ENCODE measurements at places on chromosomes 2 and 18. TPM values are rescaled to one million over a fixed set of nuclear protein-coding genes. Genes with fewer than 3 reads are reported as not detected.
A peak's percentile ranks its signal among the peaks of the same experiment; 100 is the strongest.

Gene IAH1
- 38.7 TPM for total RNA-seq

DNA sequence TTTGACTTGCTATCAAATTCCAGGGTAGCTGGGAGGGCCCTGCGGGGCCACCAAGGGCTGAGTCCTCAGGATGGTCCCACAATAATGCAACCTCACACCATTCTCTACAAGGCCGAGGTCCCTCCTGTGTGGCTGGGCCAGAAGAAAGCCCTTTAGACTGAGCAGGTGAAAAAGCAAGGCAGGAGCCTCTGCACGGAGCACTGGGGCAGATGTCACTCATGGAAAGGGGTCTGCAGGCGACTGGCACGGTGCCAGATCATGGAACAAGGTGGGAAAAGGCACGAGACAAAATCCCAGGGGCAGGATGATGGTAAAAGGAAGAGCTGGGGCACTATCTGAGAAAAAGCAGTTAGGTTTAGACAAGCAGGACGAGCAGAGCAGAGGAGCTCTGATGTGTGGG, 16.1 kb downstream of the HJURP start:
- DNase-seq: no peak

DNA sequence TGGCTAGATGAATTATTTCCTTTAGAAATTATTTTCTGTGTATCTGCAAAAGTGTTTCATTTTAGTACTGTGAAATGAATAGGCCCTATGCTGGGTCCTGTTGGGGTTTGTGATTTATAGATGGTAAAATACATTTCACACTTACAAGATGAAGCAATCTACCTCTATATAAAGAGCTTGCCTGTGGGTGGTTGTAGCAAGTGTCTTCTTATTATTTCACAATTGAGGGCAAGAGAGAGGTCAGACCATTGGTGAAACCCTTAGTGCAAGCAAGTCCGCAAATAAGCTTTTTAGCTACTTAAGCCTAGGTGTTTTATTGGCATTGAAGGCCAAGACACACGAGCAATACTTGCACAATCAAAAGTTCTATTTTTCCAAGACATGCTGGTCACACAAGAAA, 153.1 kb downstream of the FMNL2 start:
- DNase-seq: no peak

GRCh38 chr2:51484605-51485004, 452.7 kb upstream of the NRXN1 start:
- DNase-seq: no peak

Gene PRSS56
- total RNA-seq: not detected

DNA sequence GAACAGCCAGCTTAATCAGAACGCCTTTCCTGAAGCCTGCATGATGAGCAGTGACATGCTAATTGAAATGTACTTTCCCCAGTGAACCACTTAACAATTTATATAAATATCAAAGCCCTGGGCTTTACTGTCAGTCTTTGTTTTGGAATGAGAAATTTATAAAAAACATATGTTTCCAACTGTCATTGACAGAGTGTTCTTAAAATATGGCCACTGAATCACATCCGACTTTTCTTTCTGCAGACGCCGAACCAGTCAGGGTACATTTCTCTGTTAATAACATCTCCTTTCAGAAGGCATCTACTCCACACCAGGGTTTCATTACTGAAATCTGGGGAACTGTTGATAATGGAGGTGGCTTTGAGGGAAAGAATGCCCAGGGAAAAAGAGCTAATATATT, 343.7 kb downstream of the INSIG2 start:
- DNase-seq: no peak

DNA sequence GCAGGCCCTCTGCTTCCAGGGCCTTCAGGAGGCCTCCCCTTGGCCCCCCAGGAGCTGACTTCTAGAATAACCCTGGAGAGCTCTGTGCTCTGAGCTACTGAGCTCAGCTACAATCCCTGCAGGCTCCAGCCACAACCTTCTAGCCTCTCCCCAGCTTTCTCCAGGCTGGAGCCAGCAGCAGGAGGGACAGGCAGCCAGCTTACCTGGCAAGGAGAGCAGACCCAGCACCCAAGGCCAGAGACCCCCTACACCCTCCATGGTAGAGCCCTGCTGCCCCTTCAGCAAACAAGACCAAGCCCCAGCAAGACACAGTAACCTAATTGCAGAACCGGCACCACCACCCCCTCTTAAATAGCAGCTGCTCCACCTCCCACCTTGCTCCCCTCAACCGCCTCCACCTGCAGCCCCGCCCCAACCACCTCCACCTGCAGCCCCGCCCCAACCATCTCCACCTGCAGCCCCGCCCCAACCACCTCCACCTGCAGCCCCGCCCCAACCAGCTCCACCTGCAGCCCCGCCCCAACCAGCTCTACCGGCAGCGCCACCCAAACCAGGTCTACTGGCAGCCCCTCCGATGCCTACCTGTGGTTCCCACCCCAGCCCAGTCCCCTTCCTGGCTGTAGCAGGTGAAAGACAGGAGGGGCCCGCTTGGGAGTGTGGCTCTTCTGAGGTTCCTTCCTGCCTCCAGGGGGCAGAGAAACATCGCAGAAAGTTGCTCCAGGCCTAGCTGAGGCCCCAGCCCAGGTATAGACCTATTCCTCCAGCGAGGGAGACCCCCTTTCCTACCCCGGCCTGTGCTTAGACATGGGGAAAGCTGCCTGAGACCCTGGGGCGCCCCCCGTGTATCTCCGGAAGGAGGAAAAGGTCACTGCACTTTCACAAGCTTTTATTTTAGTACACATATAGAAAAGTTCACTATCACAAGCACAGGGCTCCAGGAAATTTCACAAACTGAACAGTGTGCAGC, at the start of gene ASTL:
Gene ASTL (minus strand): TSS at position 324 of the 967 bp plus-strand sequence. CDS start 66 bp downstream, at position 258.
- no peak for DNase-seq

Gene SYT4
- 0.37 TPM for total RNA-seq

Gene SAG
- not detected for total RNA-seq

DNA sequence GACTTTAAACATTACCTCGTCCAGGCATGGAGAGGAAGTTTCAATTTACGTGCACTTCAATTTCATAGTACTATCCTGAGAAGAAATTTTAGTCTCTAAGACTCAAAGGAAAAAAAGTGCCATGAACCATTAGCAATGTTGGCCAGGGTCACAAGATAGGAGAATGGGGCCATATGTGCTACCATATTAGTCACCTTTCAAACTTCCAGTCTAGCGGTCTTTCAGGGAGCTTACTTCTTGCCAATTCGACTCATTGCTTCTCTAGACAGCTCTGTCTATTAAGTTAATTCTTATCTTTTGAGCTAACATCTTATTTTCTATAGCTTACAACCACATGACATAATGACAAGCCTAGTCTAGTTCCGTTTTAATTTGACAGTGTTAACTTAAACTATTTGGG, 129.1 kb downstream of the ANKRD44 start:
- DNase-seq: no peak

Gene SCYGR1
- total RNA-seq: not detected

Gene OR6B2
- total RNA-seq: not detected

- DNase-seq: no peak
Observed at GRCh38 chr18:1244397-1245122, 339.9 kb downstream of the ADCYAP1 start.

DNA sequence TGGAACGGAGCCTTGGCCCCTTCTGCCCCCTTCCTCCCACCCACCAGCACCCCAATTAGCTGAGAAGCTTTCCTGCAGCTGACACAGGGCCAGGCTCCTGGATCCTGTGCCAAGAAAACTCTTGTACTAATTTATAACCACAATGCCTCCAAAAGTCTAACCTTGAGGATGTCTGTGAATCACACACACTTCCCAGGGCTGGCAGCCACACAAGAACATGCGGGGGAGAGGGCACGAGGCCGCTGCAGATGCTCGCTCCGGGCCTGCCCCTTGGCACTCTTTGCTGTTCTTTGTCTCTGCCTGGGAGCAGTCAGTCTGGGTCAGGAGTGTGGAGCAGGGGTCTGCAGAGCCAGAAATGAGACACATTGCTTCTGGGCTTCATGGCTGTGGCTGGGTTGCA, 62.7 kb upstream of the KIF5C start:
- DNase-seq: peak; percentile 66

DNA sequence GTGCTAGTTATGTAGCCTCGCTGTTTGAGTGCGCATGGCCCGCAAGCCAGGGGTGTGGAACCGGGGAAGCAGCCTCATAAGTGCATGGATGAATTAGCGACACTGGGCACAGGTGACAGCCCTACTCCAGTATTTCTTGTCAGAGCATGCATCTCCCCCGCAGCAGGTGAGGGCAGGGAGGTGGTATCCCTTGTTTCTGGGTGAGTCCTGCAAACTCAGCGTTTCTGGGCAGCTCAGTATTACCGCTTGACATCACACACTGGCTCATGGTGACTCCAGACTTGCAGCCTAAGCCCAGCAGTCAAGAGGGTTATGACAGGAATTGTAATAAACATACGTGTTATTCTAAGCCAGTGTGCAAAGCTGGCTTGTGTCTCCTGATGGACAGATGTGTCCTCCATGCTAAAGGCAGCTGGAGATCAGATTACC, 2.5 kb downstream of the CABLES1 start:
- DNase-seq: no peak

Gene TMEFF2
- total RNA-seq: 5.0 TPM

Gene LYG2
- not detected for total RNA-seq

- DNase-seq: no peak
Observed at GRCh38 chr2:162265666-162266459, 22.6 kb upstream of the FAP start.

GRCh38 chr18:13514558-13514957, 211.8 kb downstream of the FAM210A start:
- DNase-seq: no peak

- DNase-seq: no peak
Observed at GRCh38 chr2:98504381-98505109, 59.9 kb downstream of the INPP4A start.

GRCh38 chr2:17576802-17577201, 36.3 kb downstream of the VSNL1 start:
- DNase-seq: no peak

- DNase-seq: no peak
Observed at GRCh38 chr18:22844190-22844589, 88.9 kb upstream of the RBBP8 start.

Gene MLPH
- total RNA-seq: 9.9 TPM

- DNase-seq: no peak
Observed at GRCh38 chr2:241865957-241866789, 3.4 kb upstream of the RTP5 start.

GRCh38 chr2:63587814-63588384, 378 bp downstream of the WDPCP start:
- DNase-seq: no peak

Gene SEPTIN2
- 250 TPM for total RNA-seq

DNA sequence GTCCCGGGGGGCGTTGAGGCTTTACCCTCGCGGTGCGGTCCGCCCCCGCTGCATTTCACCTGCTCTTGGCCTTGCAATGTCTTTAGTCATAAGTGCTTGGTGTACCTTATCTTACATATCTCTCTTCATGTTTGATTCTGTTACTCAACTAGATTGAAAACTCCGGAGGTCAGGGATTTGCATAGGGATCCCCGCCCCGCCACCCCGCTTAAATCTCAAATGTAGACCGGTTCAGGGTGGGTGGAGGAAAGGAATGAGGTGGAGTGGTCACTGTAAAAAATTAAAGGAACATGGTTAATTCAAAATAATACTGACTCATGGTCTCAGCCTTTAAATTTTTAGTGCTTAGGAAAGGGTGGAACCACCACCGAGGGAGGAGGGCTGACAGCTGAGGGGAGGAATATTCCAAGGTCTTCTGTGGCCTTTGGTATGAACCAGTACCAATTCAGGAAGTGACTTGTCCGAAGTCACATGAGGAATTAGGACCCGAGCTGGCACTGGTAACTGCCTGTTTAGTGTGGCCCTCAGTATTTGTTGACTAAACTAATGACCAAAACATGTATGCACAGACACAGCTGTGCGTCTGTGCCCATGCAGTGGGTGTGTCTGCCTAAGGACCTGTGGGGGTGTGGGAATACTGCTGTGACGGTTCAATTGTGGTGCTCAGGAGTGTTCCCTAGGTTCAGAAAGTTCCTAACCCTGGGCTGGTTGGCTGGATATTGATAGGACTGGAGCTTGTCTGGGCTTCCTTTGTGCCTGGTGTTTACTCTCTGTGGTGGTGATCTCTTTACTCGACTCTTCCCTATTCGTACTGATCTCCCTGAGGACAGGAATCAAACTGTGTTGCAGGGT, 1.0 kb downstream of the PLEKHB2 start:
- peak; percentile 42 for DNase-seq

DNA sequence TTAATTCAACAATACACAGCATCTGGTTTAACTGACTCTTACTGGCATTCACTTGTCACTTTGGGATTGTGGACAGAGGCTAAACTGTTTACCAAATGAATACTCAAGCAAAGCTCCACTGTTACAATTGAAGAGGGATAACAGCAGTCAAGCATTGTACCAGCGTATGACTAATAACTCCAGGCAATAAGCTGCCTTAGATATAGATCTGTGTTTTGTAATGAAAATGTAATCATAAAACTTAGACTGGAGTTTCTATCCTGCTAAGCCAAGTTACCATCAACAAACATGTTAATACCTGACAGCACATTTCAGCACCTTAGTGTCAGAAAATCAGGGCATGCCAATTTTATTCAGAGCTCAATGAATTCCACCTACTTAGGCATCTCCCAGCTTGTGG, 889.5 kb downstream of the EPHA4 start:
- DNase-seq: no peak

GRCh38 chr2:25176138-25176537, 7.8 kb upstream of the POMC start:
- DNase-seq: no peak

Gene DPYSL5
- 5.0 TPM for total RNA-seq

- no peak for DNase-seq
Observed at GRCh38 chr2:96164459-96165184, 19.4 kb upstream of the DUSP2 start.

DNA sequence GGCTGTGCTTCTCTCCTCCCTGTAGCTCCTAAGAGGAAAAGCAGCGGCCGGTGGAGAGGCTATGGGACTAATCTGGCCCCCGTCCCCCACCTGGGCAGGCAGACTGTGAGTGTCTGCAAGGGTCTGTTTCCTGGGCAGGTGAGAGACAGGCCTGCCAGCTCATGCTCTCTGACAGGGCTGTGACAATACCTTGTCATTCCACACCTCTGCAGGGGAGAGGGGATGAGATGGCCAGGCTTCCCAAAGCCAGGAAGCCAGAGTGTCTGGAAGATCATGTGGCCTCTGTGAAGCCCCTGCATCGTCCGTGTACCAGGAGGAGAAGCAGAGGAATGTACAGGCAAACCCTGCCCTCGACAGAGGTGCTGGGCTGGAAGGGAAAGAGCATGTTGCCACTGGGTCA, 142.5 kb upstream of the GATA6 start:
- DNase-seq: no peak

- DNase-seq: no peak
Observed at GRCh38 chr2:42114091-42114490, 55.1 kb upstream of the EML4 start.

GRCh38 chr2:226902041-226902966, 66.5 kb downstream of the RHBDD1 start:
- no peak for DNase-seq

All from H4 (cell line).